Mesenchymal stem cell (in vitro differentiated cells and primary cell): ENCODE measurements at places on chromosomes 11 and 22.

- no peak for DNase-seq
These were observed 94.5 kb downstream of the ZC3H12C start for GRCh38 chr11:110187731-110188130.

DNA sequence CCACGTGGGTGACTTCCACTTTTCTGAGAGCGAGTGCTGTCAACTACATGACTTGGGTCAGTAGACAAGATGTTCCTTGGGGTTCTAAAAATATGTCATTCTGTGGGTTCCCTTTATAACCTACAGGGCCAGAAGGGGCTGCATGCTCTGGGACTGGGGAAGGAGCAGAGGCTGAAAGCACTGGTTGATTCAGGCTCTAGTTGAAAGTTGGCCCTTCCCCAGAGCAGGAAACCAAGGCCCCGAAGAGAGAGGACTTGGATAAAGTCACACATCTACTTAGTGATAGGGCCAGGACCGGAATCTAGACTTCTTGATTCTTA, 9.9 kb downstream of the ADAMTS15 start:
- DNase-seq: no peak

- no peak for DNase-seq
These were observed 7.8 kb downstream of the IFT27 start for GRCh38 chr22:36768141-36768540.

DNA sequence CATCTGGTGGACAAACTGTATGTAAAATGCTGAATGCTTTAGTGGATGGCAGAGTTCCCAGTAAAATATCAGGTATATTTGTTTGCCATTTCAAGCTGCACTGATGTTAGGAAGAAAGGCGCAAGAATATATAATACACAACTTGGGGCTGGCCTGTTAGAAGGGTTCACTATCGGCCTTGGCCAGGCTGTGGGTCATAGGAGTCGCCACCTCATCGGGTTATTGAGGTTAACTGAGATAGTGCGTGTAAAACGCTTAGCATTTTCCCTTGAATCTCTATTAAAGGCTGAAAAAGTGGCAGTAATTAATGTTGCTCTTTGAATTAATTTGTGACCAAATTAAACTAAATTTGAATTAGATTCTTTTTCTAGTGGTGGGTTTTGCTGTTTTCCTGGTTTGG, 5.1 kb downstream of the FAM118A start:
- DNase-seq: no peak

DNA sequence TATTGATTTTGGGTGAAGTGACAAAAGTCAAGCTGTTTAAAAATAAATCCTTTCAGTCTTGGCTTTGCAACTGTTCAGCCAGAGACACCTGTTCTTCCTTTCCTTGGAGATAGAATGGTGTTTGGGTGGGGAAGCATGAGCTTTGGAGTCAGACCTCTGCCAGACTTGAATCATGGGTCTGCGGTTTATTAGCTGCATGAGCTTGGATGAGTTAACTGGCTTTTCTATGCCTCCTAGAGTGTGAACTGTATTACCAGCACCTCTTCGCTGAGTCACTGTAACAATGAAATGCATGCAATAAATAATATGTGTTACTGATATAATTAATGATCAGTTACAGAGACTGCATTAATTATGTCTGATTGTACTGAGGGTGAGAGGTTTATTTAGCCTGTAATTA, 13.5 kb upstream of the MYEOV start:
- DNase-seq: no peak

DNA sequence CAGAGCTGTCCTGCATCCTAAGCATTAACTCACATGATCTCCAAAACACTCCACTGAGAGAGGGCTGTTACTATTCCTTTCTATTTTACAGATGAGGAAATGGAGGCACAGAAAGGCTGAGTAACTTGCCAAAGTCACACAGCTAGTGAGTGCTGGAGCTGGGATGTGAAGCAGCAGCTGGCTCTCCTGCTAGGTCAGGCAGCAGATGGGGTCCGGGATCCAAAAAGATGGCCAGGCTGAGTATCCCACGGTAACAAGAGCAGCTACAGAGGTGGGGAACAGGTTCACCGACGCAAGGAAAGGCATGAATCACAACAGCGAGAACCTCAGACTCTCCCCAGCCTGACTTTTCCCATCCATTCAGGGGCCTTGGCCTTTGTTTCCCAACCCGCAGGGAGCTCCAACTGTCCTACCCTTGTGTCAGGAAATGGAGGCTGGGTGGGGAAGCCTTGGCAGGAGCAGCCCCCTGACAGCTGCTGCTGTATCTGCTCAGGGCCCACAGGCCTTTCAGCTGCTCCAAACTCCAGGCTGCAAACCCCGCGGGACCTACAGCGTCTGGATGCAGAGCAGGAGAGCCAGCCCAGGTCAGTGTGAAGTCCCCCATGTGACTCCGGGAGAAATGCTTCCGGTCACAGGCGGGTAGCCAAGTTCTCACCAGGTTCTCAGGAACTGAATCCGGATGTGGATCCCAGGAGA, 29.5 kb downstream of the DKK3 start:
- DNase-seq: peak; percentile 88

DNA sequence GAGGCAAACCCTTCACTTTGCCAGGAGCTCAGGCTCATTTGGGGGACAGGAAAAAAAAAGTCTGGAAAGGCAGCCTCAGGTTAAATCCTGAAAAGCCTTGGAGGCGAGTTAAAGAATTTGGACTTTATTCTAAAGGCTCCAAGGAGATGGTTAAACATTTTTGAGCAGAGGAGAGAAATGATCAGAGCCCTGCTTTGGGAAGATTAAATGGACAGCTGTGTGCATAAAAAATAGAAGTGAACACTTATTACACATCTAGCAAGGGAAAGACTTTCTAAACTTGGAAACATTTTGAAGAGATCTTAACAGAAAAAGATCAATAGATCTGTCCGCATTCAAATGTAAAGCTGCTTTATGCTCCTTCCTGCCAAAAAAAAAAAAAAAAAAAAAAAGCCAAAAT, 8.4 kb upstream of the RAB3IL1 start:
- DNase-seq: no peak

GRCh38 chr11:20156876-20157613, 3.2 kb downstream of the DBX1 start:
- DNase-seq: no peak

DNA sequence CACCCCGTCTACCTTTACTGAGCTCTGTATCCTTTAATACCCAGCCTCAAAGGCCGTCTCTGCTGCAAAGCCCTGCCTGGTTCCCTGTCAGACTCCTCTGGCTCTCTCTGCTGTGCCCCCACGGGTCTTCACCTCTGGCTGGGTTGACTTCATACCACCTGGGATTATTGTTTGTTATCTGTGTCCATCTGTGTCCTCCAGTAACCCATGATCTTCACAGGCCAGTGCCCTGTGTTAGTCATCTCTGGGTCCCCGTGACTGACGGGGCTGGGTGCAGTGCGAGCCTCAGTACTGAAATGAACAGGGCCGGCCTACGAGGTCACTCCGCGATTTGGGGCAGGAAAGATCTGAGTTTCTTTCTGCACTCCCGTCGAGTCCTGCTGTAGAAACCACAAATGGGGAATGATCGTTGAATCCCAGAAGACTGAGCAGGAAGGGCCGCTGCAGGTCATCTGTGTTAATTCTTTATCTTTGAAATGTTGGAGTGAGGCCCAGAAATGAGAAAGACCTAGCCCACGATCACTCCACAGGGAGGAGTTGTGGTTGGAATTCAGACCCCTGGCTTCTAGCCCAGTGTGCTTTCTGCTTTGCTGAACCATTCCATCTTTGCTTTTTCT, 12.3 kb upstream of the TUB start:
- peak; percentile 57 for DNase-seq

DNA sequence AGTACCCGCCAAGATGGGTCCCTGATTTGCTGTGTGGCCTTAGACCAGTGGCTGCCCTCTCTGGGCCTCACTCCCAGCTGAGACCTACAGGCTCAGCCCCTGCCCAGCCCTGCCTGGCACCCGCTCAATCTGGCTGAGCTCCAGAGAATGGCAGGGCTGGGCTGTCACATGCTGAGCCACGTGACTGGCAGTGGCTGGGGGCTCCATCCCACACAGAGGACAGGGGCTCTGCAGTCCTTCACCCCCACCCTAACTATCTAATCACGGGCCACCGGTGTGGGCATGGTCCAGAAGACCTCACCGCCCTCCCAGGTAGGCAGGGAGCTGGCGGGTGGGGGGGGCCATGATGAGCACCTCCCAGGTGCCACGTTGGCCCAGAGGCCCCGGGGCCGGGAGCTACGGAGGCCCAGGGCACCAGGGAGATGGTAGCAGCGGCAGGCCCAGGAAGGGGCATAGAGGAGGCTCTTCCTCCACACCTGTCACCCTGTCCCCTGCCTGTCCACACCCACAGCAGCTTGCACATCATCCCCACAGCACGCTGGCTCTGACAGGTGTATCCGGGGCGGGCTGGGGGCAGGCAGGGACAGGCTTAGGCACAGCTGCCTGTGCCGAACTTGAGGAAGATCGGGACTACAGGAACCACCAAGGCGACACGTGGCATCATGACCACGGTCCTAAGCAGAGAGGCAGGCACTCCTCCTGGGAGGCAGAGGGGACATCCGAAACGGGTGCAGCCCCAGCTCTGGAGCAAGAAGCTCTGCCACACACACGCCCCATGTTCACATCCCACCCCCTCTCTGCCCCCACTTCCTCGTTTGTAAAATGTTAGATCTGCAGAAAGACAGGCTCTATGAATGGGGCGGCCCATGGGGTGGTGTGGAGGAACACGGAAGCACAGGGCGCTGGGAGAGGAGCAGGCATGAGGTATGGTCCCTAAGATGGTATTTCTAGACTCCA, 1.5 kb upstream of the ALDH3B1 start:
- no peak for DNase-seq

DNA sequence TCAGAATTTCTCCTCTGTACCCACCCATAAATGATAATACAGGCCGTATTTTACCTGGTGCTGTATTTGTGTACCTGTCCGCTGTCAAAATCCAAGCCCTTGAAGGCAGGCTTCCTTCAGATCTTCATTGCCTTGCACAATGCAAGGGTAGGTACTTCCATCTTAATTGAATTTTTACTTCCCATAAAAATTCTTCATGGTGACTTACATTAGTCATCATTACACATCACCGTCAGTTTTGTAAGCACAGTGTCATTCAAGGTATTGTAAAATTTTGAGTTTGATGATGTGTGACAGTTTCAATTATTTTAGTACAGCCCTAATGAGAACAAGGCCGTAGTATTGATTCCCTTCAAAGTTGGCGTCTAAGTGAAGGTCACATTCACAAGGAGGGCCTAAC, 770 bp upstream of the TSG101 start:
- DNase-seq: peak; percentile 59

- no peak for DNase-seq
These were observed 4.1 kb upstream of the APOL3 start for GRCh38 chr22:36164621-36165020.

DNA sequence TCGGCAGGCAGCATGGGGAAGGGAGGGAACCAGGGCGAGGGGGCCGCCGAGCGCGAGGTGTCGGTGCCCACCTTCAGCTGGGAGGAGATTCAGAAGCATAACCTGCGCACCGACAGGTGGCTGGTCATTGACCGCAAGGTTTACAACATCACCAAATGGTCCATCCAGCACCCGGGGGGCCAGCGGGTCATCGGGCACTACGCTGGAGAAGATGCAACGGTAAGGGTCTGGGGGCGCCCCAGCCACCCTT, 204 bp downstream of the FADS2 start:
- DNase-seq: no peak

DNA sequence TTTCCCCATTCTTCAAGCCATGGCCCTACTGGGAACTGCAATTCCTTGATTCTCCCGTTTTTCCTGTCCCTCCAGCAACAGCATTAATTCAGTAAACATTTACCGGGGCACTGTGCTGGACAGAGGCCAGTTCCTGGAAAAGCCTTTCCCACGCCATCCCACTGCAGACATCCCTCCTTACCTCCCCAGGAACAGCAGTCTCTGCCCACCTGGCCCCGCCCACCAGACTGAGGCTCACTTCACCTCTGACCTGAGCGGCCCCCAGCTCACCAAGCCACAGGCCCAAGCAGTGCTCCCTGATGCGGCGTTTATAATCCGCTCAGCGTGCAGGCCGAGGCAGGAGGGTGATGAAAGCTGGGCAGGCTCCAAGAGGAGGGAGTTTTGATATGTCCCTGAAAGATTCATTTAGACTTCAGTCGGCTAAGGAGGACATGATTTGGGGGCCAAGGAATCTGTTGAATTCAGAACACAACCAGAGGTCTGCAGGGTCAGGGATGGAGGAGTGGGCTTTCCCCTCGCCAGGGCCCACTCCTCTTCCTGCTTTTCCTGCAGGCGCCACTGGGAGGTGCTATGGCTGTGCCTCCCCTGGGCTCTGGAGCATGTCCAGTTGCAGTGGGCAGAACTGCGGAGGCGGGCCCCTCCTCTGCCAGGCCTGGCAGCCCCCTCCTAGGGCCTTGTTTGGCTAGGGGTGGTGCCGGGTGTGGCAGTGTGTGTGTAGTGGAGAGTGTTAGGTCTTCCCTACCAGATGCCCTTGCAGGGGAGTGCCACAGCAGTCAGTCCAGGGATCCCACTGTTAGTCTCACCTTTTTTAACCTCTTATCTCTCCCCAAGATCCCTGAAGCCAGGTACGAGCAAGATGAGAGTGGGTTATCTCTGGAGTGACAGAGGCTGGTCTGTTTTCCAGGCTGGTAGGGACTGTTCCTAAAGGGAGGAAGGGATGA, 1.4 kb upstream of the TAGLN start:
- DNase-seq: no peak

DNA sequence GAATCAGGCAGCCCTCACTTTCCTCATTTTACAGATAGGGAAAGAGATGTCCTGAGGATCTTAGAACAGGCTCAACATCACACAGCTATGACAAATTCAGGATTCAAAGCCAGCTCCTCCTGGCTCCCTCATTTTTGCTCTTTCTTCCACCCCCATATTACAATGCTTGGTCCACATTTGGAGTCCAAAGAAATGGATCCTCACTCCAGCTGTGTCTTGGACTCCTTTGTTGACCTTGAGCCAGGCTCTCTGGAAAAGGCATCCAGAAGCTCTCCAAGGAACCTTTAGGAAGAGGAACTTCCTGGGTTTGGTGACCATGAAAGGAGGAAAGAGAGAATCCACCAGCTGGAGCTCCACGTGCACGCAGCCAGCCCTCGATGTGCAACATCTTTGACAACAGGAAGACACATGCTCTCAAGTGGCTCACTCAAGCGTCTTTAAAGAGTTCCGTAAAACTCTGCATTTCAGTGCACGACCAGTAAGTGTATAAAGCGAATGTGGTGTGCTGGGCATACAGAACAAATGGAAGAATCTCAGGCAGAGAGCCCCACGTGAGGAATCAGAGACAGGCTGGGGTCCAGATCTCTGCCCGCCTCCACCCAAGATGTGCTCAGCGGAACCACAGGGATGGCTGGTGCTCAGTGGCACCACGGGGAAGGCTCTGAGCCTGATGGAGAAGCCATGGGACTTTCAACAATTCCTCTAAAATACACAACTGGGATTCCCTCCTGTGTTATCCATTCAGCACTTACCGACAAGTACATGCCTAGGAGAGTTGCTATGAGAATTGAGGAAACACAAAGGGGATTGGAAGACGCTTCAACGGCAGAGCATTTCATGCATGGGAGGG, 48.4 kb downstream of the ISX start:
- no peak for DNase-seq

DNA sequence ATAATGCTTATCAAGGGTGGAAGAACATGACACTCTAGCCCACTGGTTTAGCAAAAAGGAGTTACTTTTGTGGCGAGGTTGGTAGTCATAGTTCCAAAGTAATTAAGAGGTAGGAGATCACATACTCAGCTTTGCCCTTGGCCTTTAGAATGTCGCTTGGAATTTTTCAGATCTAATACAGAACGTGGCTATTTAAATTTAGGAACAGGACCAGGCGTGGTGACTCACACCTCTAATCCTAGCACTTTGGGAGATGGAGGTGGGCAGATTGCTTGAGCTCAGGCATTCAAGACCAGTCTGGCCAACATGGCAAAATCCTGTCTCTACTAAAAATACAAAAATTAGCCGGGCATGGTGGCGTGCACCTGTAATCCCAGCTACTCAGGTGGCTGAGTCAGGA, 26.1 kb upstream of the ZNRF3 start:
- DNase-seq: no peak
